ENCODE measurements at places on chromosomes 5 and 9.

DNA sequence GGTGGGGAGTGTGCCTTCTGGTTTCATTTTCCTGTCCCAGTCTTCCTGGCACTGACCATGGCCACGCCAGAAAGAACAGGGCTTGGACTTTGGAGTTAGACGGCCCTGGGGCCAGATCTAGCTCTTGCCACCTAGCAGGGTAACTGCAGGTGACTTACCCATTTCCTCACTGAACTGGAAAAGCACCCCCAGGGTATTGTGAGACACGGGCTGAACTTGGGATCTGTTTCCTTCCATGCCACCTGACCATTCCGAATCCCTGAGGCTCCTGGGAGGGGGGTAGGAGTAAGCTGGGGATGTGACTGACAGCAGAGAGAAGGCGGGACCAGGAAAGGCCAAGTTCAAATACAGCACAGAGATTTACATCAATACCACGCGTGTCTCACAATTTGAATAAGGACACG is 9.4 kb downstream of the HNRNPAB start:
- DNase-seq = no peak

GRCh38 chr9:69801989-69802388 is 18.6 kb upstream of the CFAP95 start:
- no peak for DNase-seq

DNA sequence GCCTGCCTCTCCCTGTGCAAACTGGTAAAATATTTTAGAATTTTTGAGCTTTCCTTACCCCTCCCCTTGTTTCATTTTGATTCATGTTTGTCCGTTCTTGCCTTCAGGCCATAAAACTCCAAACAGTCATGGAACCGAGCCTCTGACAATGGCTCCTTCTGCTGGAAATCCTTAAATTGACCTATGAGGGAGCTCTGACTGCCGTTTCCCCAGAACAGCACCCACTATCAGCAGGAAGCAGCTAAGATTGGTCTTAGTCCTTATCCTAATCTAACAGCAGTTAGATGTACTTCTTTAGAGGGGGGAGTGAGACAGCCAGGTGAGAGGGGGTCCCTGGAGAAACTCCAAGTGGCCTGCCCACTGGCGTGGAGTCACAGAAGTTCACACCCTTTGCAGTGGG is 106.7 kb downstream of the FAM174A start:
- DNase-seq = no peak

GRCh38 chr9:110404473-110404872 is 66.8 kb upstream of the TXNDC8 start:
- no peak for DNase-seq

DNA sequence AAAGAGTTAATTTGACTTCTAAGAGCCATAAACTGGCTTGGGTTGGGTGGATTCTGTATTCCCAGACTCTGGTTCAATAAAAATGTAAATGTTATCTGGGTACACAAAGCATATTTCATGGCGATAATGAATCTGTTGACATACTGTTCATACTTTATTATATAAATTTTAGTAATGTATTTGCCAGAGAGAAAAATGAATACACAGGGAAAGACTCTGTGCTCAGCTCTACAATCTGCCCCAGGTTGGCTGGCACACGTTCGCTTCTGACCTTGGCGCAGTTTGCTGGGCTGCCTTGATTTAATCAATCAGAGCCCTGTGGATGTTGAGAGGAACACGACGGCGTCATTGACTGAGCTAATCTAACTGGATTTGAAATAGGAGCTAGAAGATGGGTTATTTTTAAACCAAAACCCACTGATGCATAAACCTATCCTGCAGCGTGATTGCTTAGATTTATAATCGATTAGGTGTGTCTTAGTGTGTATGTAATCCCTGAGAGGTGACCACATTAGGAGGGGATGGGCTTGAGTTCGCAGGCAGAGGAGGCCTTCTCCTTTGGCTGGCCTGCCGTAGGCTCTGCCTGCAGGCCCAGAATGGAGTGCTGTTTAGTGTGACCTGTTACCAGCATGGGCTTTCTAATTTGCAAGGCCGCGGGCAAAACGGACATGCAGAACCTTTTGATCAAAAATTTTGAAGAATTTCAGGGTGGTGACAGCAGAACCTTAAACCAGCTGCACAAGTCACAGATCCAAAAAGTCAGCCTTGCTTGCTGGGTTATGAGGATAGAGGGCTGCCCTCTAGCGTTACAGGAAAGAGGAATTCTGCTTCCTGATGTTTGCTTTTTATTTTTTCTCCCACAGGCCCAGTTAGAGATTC is 3.9 kb upstream of the ADCY2 start:
- peak; percentile 33 for DNase-seq

DNA sequence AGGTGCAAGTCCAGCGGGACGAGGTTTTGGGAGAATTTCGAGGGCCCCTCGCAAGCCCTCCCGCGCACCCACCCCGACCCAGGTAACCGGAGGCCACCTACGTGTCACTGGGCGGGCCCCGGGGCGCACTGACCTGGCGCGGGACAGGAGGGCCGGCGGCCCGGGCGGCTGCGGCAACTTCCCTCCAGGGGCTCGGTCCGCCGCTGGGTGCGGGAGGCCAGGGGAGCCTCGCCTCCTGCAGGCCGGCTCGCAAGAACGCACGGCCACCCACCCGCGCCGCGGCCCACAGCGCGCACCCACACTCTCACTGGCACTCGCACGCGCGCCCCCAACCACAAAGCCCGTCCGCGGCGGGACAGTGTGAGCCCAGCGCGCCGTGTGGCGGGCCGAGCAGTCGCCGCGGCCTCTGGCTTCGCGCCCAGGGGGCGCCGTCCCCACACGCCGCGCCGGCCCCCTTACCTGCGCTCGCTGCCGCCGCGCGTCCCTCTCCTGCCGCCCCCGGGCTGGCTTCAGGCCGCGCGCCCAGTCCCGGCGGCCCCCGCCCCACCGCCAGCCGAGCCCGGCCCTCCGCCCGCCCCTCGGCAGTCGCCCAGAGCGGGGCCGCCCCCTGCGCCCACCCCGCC is 451 bp downstream of the LPAR1 start:
- DNase-seq = no peak

- no peak for DNase-seq
Observed at GRCh38 chr9:20391208-20391607, 231.1 kb downstream of the MLLT3 start.

GRCh38 chr9:20353524-20353923 is 268.8 kb downstream of the MLLT3 start:
- no peak for DNase-seq

DNA sequence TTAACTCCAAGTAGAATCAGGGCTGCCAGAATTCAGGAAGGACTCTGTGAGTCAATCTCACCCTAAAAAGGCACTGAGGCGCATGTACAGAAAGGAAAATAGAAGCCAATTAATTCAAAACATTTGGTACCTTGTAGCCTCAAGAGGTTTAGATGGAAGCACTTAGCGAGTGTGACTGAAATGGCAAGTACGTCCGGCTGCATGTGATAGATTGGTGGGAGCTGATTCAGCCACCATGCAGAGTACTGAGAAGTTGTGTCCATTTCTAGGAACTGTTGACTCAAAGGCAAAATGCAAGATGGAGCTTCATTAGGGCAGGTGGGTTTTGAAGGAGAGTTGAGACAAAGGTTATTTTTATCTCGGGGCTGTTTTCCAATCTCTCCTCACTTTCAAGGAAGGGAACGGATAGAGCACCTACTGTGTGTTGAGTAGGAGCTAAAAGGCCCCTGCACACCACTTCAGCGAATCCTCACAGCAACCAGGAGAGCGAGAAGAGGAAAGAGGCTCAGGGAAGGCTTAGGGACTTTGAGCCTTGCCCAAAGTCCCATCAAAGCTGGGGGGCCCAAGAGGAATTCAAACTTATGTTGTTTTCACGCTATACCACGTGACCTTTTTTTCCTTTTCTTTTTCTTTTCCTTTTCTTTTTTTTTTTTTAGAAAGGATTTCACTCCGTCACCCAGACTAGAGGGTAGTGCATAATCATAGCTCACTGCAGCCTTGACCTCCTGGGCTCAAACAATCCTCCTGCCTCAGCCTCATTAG is 34.6 kb upstream of the CPEB4 start:
- no peak for DNase-seq

DNA sequence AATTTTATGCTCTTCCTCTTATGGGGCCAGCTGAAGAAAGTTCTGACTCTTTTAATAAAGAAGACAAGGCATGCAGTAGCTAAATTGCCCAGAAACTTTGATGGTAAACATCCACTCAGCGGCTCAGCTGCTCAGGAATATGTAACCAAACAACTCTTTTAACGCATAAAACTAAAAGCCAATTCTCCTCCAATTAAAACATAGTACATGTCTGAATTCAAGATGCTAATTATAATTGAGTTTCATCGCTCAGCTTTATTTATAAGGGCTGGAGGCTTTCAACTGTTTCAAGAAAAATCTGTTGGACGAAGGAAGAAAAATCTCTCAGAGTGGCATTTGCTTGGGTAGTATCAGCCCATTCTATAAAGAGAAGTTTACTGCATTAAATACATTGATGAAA is 359.5 kb downstream of the PTPRD start:
- no peak for DNase-seq

GRCh38 chr5:127599320-127599719 is 49.6 kb upstream of the CTXN3 start:
- DNase-seq = no peak

- DNase-seq = no peak
Observed at GRCh38 chr5:5246736-5247135, 106.6 kb downstream of the ADAMTS16 start.

- DNase-seq = no peak
Observed at GRCh38 chr9:118306801-118307200, 602.6 kb downstream of the TLR4 start.

GRCh38 chr5:11084111-11084510 is 323.1 kb upstream of the DAP start:
- no peak for DNase-seq

DNA sequence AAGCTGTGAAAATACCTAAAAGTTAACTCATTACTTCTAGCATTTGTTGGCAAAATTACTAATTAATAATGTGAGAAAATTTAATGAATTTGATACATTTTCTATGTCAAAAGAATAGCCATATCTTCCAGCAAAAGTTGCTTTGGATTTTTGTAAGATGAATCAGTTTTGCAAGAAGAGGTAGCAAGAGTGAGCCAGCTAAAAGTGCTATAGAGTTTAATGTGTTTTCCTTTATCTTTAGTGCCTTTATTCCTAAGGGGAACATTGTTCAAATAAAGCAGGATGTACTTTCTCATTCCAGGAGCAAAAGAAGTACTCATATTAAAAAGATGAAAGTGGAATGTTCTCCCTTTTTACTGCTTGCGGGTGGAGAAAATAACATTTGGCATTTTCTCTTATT is 622.2 kb downstream of the ANXA1 start:
- no peak for DNase-seq

GRCh38 chr5:15791274-15791673 is 291.3 kb downstream of the FBXL7 start:
- no peak for DNase-seq

GRCh38 chr5:169837686-169838085 is 142.6 kb downstream of the INSYN2B start:
- DNase-seq = no peak

GRCh38 chr9:88952086-88952615 is 39.1 kb upstream of the S1PR3 start:
- DNase-seq = no peak

- DNase-seq = no peak
Observed at GRCh38 chr9:93051680-93052089, 6.8 kb upstream of the SUSD3 start.

- DNase-seq = no peak
Observed at GRCh38 chr9:132116583-132116982, 36.9 kb upstream of the MED27 start.

DNA sequence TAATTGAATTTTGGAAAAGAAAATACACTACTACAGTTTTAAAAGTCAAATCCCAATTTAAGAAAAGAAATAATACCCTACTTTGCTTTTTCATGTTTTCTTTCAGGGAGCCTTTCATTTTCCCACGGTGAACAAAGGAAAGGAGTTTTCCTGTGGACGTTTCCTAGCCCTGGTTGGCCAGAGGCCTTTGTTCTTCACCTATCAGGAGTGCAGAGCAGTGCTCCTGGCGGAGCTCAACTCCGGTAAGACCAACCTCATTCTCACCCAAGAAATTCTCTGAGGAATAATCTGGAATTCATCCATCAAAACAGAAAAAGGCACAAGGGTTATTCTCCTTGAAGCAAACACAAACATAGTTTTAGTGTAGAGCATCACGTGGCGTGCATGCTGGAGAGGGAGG is 248.9 kb downstream of the ADGRV1 start:
- DNase-seq = no peak

DNA sequence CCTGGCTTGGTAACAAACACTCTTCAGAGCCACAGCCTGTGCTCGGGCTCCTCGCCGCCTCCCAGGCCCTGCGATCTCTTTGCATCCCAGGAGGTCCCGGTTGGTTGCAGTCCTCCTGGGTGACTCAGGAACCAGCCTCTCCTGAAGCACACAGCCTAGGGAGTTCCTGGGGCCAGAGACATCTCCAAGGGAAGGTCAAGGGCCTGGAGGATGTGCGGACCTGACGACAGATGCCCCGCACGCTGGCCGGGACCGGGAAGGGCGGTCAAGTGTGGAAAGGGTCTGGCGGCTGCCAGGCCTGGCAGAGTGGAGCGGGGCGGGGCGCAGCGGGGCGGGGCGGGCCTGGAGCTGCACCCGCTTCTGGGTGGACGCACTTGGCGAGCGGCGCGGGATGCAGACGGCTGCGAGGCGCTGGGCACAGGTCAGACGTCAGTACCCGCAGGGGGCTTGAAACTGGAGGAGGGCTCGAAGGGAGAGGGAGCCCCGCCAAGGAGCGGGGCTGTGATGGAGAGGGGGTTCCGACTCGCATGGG is 45.0 kb upstream of the PRSS3 start:
- DNase-seq = no peak

GRCh38 chr9:1028501-1029190 is 21.5 kb upstream of the DMRT2 start:
- DNase-seq = no peak

GRCh38 chr5:69152731-69153130 is 14.2 kb upstream of the CCNB1 start:
- DNase-seq = no peak

GRCh38 chr9:130193531-130194377 is 21.6 kb downstream of the NCS1 start:
- DNase-seq = no peak

DNA sequence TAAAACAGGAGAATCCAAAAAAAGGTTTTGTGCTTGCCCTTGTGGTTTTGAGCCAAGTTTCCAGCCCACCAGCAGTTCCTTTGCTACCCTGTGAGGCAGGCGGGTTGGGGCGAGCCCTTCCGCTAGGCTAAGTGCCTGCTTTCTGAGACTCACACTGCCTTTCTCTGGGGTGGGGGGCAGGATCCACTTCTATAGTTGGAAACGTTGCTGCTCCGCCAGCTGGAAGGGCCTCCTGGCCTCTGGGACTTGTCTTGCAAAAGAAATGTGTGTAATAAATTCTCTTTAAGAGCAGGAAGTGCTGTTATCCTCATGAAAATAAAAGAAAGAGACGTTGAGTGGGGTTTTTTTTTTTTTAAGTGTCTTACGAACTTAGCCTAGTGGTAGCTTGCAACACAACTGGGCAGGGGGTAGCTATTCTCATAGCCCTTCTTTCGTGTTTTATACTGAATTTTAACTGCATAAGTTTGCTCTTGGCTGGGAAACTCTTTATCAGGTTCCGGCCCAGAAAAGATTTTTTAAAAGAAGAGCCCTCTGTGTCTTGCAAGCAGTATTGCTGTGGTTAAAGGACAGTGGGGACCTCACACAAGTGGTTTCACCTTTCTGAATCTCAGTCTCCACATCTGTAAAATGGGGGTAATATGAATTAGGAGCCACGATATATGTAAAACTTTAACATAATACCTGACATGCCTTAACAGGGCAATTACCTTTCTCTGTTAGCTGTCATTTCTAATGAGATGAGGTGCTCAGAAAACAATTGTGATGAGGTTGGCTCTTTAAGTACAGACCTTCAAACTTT is 19.8 kb downstream of the JADE2 start:
- DNase-seq = no peak

Measured in astrocyte of the cerebellum (primary cell).